Neural crest cell (in vitro differentiated cells): ENCODE measurements at places on chromosomes 1 and 21.

- DNase-seq = no peak
These were observed 99.1 kb downstream of the PTBP2 start for GRCh38 chr1:96820671-96821070.

- DNase-seq = no peak
These were observed 38.5 kb downstream of the MRPL37 start for GRCh38 chr1:54238353-54239034.

- no peak for DNase-seq
These were observed 24.8 kb downstream of the RNF19B start for GRCh38 chr1:32939655-32940371.

DNA sequence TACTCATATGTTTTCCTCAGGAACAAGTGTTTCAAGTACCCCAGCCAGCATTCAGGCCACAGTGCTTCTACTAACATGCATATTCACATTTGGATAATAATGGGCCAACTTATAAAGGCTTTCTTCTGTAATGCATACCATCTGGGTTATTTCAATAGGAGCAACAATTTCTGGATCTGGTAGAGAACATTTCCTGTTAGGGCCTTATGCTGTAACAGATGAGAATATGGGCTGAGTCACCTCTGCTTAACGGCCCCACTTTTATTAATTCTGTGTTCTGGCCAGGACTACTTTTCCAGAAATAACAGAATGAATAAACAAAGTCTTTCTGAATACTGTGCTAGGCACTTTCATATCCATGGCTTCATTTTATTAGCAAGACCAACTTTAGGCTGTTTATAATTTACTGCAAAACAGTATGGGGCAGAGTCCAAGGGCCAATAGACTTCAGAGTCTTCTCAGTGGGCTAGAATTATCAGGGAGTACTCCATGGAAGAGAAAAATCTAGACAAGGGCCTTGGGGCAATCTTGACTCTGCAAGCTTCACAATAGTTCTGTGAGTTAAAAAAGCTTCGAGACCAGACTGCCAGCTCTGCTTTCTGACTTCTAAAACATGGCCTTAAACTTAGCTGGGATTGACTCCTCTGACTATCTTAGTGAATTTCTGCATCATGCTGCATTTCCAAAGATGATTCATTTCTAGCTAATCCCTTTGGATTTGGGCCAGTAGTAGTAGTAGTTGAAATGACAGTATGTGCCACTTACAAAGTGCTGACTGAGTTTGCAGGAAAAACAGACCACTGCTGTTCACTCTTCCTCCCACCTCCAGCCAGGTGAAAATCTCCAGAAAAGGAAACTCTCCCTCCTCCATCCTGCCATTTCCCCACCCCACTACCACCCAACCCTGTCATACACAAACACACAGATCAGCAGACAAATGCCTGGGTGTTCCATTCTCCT lies 8.2 kb upstream of the SSX2IP start:
- DNase-seq = no peak

DNA sequence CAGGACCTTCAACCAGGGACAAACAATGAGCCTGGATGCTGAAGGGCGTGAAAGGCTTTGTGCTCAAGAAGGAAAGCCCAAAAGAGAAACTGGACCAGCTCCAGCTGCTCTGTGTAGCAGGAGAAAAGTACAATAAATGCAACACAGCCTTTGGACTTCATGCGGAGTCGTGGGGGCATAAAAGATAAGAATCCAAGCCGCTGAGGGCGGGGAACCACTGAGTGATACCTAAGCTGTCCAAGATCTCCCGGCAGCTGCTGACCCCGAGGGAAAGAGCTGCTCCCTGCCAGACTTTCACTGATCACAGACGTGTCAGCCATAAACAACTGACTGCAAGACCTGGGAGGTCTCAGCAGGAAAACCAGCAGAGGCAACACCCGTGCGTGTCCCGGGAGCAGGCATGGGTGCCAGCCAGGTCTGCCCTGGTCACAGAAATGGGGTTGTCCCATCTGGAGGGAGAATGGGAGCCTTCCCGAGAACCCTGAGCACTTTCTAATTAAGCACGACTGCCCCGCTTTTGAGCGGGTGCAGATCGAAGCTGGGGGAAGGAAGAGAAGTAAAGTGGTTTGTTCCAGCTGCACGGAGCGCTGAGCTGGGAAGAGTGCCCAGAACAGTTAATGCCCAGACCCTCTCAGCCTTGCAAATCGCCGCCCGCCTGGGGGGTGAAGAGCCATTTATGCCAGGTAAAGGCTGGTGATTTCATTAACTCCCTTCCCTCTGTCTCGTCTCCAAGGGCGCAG lies 68.3 kb upstream of the TARDBP start:
- no peak for DNase-seq

- no peak for DNase-seq
These were observed 243.2 kb upstream of the RAB4A start for GRCh38 chr1:229027622-229028182.

GRCh38 chr1:224696891-224697765 lies 81.0 kb downstream of the CNIH3 start:
- no peak for DNase-seq

- DNase-seq = no peak
These were observed 8.3 kb upstream of the KANK4 start for GRCh38 chr1:62327360-62328055.

- no peak for DNase-seq
These were observed 85.6 kb downstream of the FAM78B start for GRCh38 chr1:166080967-166081870.

GRCh38 chr1:156676114-156676819 lies 940 bp downstream of the NES start:
- DNase-seq = no peak

DNA sequence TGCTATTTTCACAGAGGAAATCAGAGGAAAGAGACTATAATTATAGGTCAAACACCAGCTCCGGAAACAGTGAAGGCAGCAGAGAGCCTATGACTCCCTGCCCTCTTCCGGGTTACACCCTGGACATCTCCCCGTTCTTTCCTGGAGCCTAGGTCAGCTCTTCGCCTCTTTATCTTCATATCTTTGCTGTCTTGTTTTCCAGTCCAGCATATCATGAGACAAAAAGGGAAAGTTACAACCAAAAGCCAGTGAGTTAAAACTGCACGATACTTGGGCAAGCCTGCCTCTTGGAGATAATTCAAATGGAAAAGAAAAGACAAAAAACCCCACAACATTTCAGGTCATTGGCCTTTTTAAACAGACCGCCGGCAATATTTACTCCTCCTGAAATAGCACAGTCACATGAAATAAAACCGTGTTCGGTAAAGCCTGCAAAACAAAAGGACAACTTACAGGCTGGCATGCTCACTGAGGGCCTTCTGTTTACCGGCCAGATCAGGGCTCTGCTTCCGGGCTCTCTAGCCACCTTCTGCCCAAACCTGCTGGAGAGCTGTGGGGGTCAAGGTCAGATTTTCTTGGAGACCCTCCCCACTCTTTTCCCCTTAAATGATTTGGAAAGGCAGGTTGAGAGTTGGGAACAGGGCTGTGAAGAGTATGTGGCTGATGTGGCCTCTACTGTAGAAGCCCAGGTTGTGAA lies 42.8 kb upstream of the PPP2R5A start:
- DNase-seq = no peak

- DNase-seq = no peak
These were observed 27.7 kb downstream of the PKP1 start for GRCh38 chr1:201310986-201311355.

DNA sequence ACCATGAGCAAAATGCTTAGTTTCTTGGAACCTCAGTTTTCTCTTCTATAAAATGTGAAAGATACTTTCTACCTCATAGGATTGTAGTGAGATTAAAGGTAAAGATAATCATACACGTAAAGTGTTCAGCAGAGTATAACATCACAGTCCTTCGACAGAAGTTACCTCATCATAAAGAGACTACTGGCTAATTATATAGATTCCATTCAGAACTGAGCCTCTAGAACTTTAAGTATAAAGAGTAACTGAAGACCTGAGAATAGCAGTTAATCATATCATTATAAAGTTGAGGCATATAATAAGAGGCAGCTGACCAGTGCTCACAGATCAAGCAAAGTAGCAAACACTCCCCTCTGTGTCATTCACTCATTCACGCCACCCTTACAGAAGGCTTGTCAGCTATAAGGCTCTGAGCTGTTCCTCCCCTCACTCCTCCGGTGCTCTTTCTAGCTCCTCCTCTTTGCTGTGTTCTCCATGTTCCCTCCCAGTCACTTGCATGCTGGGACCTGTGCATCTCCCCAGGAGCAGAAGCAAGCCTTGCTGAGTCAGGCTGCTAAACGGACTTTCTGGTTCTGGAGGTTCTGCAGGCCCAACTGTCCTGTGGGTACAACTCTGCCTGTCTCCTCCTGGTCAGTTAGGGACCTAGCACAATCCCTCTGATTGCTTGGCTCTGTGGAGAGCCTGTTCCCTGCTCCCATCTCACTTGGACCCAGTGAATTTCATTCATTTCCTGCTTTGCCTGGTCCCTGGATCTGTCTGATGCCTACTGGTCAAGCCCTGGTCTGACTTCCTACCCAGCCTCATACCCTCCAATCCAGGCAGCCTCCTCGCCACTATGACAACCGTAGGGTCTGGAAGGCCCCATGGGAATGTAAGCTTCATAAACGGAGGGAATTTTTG lies 28.3 kb upstream of the LY9 start:
- DNase-seq = no peak

GRCh38 chr1:42043182-42043581 lies 110.0 kb upstream of the GUCA2B start:
- DNase-seq = no peak

DNA sequence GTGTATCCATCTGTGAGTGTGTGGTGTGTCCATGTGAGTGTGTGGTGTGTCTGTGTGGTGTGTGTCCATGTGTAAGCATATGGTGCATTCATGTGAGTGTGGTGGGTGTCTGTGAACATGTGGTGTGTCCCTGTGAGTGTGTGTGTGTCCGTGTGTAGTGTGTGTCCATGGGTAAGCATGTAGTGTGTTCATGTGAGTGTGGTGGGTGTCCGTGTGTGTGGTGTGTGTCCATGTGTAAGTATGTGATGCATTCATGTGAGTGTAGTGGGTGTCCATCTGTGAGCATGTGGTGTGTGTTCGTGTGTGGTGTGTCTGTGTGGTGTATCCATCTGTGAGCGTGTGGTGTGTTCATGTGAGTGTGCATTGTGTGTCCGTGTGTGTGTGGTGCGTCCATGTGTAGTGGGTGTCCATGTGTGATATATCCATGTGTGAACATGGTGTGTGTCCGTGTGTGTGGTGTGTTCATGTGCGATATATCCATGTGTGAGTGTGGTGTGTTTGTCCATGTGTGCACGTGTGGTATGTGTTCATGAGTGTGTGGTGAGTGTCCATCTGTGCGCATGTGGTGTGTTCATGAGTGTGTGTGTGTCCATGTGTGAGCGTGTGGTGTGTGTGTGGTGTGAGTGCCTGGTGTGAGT lies 12.3 kb downstream of the SLC19A1 start:
- no peak for DNase-seq

DNA sequence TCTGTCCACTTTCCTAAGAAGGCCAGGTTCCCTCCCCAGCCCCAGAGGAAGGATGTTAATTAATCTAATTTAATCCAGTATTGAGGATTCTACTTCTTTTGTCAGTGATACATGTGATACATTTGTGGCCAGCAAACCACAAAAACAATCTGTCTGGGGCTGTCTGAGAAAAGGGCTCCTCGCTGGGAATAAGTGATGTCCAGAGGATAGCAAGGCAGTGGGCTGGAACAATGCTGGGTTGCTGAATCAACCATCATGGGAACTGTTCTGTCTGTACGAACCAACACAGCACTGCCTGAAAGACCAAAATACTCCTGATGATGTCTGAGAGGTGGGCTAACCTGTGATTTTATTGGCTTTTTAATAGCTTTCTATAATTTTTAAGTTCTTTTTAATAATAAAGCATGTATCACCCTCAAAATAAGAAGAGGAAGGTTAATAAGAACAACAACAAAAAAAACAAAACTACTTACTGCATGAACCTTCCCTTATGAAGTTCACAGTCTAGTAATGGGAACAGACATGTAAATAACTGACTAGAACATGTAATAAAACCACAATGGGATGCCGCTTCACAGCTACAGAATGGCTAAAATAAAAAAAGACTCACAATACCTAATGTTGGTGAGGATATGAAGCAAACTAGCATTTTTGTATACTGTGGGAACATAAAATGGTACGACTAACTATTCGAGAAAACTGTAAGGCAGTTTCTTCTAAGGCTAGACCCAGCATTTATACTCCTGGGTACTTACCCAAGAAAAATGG lies 11.4 kb upstream of the ADAR start:
- no peak for DNase-seq

DNA sequence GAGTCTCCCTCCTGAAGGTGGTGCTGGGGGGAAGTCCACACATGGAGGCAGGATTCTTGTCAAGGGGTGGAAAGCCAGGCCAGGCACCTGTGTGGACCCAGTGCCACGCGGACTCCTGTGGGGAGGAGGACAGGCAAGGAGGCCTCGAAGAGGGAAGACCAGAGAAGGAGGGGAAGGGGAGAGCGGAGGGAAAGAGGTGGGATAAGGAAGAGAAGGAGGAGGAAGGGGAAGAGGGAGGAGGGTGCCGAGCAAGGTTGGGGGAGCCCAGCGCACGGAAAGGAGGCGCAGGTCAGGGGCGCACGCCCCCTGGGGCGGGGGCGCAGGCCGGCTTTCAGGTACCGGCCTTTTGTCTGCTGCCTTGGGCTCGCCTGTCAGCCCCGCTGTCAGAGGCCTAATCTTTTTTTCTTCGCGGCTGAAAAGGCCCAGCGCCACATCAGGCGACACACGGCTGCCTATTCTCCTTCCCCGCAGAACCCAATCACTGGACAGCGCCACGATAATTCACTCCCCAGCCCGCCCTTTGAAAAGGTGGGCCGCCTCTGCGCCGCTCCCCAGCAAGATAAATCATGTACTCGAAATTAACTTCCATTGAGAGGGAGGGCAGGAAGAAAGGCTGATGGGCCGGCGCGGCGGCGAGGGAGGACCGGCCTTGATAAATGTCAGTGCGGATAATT lies 42.5 kb downstream of the PRDM16 start:
- DNase-seq = no peak
